ENCODE measurements at places on chromosomes 12 and 14.

GRCh38 chr12:16037533-16037932, 126.4 kb downstream of the DERA start:
- no peak for DNase-seq

DNA sequence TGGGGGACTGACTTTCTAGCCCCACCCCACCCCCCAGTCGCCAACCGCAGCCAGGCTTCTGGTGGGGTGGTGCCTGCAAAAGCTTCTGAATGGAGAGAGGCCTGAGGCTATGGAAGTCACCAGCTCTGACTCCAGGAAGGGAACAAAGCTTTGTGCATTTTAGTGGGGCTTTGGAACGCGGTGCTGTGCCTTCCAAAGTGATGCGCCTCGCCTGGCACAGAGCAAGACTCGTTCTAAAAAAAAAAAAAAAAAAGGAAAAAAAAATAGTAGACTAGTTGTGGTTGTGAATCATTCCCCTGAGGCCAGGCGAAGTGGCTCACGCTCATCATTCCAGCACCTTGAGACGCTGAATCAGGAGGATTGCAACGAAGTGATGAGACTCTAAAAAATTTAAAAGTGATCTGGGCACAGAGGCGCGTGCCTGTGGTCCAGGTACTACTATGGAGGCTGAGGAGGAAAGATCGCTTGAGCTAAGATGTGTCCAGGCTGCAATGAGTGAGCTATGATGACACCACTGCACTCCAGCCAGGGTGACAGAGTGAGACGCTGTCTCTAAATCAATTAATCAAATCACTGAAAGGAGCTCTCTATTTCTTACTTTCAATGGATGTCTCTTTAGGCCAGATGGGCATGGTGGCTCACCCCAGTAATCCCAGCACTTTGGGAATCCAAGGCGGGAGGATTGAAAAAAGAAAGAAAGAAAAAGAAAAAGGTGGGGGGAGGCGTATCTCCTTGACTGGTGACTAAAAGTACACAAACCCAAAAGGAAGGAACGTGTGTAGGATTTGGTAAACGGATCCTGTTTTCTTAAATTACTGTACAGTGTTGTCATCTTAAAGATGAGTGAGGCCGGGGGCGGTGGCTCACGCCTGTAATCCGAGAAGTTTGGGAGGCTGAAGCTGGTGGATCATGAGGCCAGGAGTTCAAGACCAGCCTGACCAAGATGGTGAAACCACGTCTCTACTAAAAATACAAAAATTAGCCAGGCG, 259.6 kb upstream of the ALG10B start:
- DNase-seq = no peak

GRCh38 chr14:63760014-63760413, 32.1 kb upstream of the SGPP1 start:
- DNase-seq = no peak

GRCh38 chr14:75711796-75712211, 50.8 kb downstream of the TTLL5 start:
- DNase-seq = no peak

GRCh38 chr12:31228811-31229792, 96.8 kb downstream of the SINHCAF start:
- no peak for DNase-seq

- no peak for DNase-seq
These were observed 3.9 kb upstream of the POC1B start for GRCh38 chr12:89529738-89530137.

DNA sequence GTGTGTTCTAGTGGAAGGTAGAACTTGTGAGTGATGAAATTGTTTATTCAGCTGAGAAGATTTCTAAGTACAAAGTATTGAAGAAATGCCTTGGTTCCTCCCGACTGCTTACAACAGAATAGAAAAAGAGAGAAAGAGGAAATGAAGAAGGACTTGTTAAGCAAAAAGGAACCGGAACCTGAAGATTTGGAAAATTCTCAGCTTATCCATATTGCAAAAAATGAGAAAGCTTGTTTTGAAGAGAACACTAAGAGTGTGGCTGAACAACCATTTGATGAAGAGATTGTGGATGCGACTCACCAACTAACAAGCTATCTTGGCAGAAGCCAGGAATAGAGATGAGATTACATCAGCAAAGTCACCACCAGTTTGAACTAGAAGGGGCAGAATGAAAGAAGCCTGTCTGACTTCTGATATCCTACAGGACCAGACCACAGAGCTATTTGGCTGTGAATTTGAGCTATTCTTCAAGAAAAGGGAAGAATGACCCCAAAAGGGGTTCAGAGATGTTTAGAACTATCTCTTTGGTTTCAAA, 15.1 kb downstream of the NDUFA9 start:
- DNase-seq = no peak

- DNase-seq = no peak
These were observed 10.6 kb downstream of the AREL1 start for GRCh38 chr14:74702293-74702692.

GRCh38 chr12:27814411-27814810, 34.4 kb upstream of the MANSC4 start:
- DNase-seq = no peak

GRCh38 chr12:47773858-47774580, 981 bp downstream of the SLC48A1 start:
- no peak for DNase-seq

GRCh38 chr14:60485057-60485597, 736 bp downstream of the C14orf39 start:
- DNase-seq = no peak

DNA sequence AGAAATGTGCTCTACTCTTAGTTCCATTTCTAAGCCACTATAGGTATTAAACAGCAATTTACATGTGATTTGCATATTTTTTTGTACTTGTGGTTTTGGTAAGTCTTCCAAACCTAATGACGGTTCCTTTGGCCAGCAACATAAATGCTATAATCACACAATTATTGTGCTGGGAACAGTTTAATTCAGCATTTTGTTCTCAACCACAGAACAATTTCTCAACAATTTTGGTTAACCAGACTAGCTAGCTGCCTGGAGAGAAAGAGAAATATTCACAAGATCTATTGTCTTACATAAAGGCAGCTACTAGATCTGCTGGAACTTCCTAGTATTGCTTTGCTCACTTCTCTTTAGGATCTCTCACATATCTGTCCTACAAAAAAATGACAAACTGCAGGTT, 265.3 kb downstream of the SOX5 start:
- no peak for DNase-seq

GRCh38 chr14:97851428-97851995, 1054.3 kb downstream of the VRK1 start:
- DNase-seq = no peak

GRCh38 chr12:117590386-117590785, 229.0 kb upstream of the NOS1 start:
- DNase-seq = no peak

DNA sequence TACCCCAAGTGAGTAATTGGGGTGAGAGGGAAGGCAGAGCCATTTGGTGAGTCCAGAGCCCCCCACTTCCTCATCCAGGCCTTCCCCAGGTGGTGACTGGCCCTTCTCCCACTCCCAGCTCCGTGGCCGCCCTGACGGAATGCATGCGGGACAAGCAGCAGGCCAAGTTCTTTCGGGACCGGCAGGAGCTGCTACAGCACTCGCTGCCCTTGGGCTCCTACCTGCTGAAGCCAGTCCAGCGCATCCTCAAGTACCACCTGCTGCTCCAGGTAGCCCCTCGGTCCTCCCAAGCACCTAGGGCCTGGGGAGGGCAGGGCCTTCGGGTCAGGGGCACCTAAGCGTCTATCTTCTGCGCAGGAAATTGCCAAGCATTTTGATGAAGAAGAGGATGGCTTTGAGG, 26.5 kb downstream of the PLEKHG3 start:
- no peak for DNase-seq

DNA sequence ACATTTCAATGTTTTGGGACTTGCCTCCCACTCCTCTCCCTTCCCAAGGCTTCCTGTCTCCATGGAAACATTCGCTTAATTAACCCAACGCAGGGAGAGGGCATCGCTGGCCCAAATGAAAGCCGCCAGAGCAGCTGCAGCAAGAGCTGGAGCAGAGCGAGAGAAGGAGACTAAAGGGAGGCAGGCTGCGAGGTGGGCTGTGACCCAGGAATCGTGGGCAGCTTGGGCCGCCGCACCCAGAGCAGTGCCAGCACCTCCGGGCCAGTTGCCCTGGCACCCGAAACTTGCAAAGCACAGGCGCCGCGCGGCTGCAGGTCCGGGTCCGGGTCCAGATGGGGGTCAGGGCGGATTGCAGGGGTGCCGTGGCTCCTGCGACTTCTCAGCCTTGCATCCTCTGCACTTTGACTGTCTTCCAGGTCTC, 43.5 kb upstream of the PTPRQ start:
- no peak for DNase-seq

- DNase-seq = no peak
These were observed 203.6 kb downstream of the NOVA1 start for GRCh38 chr14:26394150-26394810.

DNA sequence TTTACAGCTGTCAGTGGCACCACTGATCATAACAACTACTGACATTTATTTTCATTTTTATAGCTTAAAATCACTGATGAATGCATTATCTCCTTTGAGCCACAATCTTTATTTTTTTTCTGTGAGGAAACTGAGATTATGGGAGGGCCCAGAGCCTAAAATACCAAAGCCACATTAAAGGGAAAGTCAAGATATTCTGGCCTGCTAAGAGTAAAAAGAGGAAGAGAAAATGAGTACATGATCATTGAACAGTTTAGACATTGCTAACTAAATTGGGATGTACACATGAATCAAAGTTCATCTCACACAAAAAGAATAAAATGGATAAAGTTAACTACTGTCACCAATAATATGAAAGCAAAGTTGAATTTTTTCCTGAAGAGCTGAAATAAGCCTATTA, 170.5 kb upstream of the GARIN2 start:
- no peak for DNase-seq

DNA sequence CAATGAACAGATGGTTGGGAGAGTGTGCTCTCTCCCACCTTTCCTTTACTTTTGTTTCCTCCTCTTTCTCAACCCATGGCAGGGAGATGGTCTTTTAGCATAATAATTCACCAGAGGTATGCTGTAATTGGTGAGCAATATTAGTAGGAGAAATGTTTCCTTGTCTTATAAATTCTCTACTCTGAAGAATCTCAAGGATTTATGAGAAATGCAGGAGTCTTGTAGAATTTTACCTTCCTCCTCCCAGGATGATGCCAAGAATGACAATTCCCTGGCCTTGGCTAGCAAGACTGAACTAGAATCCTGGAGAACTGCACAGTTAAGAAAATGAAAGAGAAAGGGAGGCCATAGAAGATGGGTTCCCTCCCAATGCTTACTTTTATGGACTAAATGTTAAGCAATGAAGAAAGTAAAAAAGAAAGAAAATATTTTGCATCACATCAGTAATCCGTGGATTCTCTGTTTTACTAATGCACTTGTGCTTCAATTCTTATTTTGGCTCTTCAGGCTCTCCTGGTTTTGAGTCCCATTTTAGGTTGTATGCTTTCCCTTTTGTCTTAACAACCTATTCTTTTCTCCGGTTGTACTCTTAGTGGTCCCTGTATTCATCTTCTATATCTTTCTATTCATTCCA, 192.9 kb upstream of the GARIN6 start:
- DNase-seq = no peak

DNA sequence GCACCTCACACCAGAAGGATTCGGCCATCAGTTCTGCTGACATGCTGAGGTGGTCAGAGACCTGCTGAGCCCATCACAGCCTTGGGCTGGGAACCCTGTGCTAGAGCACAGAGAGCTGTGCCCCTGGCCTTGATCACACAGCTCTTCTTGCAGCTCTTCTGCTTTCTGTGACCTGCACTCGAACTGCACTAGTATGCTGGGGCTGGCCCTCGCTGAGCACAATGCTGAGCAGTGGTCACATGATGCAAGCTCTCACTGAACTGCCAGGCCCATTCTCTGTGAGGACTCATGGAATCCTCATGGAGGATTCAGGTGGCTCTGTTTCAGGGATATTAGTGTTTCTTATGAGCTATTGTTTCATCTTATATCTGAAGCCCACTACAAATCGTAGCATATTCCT, 22.5 kb downstream of the FBXO21 start:
- DNase-seq = no peak

- no peak for DNase-seq
These were observed 66.3 kb downstream of the B4GALNT3 start for GRCh38 chr12:526089-526488.

GRCh38 chr12:105409801-105410471, 79.4 kb downstream of the C12orf75 start:
- no peak for DNase-seq

- no peak for DNase-seq
These were observed 92.5 kb downstream of the VCPKMT start for GRCh38 chr14:50023671-50024490.

DNA sequence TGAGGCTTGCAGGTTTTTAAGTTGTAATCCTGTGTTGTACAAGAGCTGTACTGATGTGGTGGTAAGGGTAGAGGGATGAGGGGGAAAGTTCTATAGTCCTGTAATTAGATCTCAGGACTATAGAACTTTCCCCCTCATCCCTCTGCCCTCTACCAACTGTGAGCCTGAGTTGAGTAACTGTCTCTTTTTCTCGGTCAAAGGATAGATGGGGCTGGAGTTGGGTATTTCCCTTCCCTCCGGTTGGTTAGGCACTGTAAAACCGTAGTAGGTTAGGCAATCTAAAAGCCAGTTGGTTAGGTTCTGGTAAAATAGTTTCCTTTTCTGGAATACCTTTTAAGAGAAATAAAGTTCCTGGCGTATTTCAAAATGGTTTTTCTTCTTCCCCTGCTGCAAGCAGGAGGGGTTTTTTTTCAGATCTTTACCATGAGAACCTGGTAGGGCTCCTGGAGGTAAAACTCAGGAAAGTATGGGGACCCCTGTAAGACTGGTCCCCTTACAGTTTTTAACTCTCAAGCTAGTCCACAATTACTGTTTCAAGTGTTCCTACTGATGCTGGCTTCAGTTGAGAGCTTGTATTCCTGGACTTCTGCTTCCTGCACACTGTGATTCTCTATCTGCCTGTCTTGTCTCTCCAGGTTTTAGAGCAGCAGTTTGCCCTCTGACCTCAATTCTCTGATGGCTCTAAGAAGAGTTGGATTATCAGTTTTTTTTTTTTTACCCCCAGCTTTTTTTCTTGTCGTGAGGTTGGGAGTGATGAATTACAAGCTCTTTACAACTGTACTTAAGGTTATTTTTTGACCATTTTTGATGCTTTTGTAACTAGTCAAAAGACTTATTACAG, 58.7 kb downstream of the FUT8 start:
- no peak for DNase-seq

DNA sequence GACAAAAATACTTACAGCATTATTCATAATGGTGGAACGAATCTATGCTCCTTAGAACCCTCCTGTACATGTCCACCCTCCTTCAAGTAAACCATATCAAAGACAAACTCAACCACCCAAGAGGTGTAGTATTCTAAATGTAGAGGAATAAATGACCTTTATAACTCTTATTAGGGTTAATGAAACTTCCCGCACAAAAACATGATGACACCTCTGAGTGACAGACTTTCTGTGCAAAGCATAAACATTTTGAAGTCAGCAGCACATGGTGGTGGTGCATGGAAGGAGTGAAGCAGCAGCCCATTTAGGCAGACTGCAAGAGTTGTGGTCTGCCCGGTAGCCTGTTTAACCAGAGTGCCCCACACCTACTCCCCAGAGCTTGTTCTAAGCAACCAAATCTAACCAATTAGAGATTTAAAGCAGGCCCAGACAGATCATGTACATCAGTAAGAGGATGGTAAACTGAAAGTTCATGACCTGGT, 615 bp upstream of the ASB8 start:
- no peak for DNase-seq

Measured in activated CD8-positive, alpha-beta memory T cell treated with anti-CD3 and anti-CD28 coated beads, Interleukin-2, amount 50 U/mL, for 48 hours (primary cell).